ENCODE measurements at places on chromosomes 2 and 18.
A peak's percentile ranks its signal among the peaks of the same experiment; 100 is the strongest.

- no peak overlapping the region for H3K4me3 ChIP-seq
- no peaks in the 10 kb centered on the region for H3K36me3 ChIP-seq
- H3K27me3 ChIP-seq = no peaks in the 10 kb centered on the region
- peak overlapping the region; percentile 83 for H3K27ac ChIP-seq
Measured at GRCh38 chr2:101961338-101962191, 30.2 kb upstream of the IL1R2 start.

DNA sequence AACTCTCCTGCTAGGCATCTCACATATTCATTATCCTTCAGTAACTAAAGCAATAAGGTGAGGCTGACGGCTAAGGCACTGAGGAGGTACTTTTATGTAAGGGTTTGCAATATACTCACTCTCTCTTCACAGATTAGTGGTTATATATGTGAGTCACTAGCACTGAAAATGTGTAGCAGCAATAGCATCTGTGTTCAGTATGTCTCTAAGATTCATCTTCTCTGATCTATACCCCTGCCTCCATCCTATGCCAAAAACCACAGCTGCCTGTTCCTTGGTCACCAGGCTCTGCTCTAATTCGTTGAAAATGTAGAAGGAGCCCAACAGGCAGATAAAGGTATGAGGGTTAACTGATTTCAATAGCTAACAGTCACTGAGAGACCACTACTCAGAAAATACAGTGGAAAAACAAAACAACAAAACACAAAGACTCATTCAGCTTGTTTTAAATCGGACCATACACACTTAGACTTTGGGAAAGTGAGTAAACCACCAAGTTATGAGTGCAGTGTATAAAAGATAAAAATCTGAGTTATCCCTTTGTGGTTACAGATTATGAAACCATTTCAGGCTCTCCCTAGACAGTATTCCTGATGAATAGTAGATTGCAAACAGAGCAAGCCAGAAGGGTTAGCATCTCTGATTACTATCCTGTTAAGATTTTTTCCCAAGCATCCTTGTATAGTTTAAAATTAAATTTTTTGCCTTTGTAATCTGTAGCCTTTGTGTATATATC lies 75.3 kb upstream of the CYP26B1 start:
- H3K27me3 ChIP-seq = no peaks in the 10 kb centered on the region
- H3K36me3 ChIP-seq = no peaks in the 10 kb centered on the region
- H3K4me3 ChIP-seq = no peak overlapping the region
- no peak for DNase-seq
- no peak overlapping the region for H3K27ac ChIP-seq

DNA sequence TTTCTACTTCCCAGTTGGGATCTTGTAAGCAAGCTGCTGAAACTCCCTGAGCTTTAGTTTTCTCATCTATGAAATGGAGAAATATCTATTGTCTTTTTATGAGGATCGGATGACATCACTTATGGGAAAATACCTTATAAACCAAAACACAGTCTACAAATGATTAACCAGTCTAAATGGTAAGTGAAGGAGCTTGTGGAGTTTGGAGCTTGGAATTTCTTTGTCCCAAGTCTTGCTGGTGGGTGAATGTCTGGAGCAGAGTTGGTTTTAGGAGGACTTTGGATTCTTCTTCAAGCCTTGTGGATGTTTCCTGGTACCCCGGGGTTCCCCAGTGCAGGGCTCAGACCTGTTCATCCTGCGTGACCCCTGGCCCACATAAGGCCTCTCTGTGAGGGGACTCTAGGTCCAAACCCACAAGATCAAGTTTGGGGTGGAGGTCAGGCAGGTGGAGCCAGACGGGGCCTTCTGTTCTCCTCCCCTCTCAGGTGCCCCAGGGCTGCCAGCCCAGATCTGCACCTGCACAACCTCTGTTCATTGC lies 43.2 kb downstream of the FOSL2 start:
- H3K27ac ChIP-seq = no peak overlapping the region
- no peaks in the 10 kb centered on the region for H3K36me3 ChIP-seq
- no peak overlapping the region for H3K4me3 ChIP-seq
- no peaks in the 10 kb centered on the region for H3K27me3 ChIP-seq
- DNase-seq = no peak
- H3K4me1 ChIP-seq = peaks cover 5% of the 10 kb centered on the region

DNA sequence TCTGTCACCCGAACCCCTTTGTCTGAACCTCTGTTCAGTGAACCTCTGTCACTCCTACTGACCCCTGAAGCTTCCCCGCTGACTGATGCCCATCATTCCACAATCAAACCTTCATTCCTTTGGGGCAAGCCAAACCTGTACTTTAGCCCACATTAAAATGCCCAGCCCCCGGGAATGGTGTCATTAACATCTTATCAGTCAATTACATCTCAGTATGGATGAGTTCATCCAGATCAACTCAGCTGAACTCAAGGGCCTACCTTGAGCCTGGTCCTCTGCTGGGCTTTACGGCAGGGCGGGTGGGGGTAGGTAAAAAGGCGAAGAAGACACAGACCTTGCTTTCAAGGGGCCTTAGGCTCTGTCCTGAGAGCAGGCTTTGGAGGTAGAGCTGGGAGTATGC lies 154.4 kb upstream of the SMAD2 start:
- no peaks in the 10 kb centered on the region for H3K36me3 ChIP-seq
- no peak for DNase-seq
- no peak overlapping the region for H3K4me3 ChIP-seq
- no peaks in the 10 kb centered on the region for H3K27me3 ChIP-seq
- no peaks in the 10 kb centered on the region for H3K4me1 ChIP-seq

- H3K27ac ChIP-seq = peak overlapping the region; percentile 6
- H3K4me1 ChIP-seq = peaks cover 54% of the 10 kb centered on the region
- H3K4me3 ChIP-seq = no peak overlapping the region
- no peaks in the 10 kb centered on the region for H3K27me3 ChIP-seq
Measured at GRCh38 chr2:159736048-159736447, 23.7 kb downstream of the MARCHF7 start.

DNA sequence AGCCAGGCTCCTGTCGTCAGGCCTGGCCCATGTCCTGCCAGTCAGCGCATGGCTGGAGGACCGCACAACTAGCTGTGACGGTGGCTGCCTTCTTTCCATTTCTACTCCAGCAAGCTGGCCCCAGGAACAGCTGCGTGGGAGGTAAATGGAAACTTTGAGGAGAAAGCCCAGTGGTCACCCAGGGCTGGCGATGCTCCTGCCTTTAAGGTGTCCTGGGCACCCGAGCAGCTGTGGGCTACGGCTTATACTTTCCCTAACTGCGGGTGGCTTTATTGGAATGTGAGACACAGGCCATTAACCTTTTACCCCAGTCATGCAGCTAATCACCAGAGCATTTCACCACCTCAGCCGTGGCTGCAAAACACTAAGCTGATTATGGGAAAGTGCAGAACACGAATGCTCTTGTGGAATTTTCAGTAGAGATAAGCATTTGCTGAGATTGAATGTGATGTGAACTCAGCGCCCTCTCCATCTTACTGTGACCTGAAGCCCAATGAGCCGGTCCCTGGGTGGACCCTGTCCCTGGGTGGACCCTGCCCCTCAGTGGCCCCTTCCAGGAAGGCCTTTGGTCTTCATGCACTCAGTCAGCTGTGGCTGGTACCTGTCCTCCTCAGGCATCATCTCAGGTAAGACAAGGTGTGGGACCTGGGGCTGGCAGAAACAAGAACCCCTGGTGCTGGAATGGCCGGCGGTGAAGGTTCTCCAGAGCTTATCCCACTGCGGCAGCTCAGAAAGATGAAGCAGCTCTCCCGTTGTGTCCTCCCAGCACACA lies 275.4 kb upstream of the HS6ST1 start:
- no peak overlapping the region for H3K4me3 ChIP-seq
- no peaks in the 10 kb centered on the region for H3K36me3 ChIP-seq
- H3K27ac ChIP-seq = peak overlapping the region; percentile 56
- peaks cover 38% of the 10 kb centered on the region for H3K4me1 ChIP-seq
- no peak for DNase-seq

DNA sequence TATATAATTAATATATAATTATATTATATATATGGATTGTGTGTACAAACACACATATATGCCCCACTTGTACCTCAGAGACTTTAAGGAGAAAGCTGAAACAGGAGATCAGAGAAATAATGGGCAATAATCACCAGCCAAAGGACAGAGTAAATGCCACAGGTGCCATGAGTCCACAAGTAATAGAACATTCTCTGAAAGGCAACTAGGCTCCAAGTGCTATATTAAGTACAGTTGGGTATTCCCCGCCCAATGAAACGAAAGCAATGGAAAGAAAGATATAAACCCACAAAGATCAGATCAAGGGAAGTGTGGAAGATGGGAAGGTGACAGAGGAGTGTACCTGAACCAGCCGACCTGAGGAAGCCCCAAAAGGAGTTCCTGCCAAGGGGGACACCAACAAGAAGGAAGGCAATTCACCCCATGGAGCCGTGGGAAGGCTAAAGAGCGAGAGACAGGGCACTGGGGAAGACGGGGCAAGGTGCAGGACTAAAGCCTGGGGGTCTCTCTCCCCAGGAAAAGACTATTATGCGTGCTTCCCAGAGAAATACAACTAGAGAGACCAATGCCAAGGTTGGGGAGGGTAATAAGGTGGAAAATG lies 19.0 kb downstream of the DYM start:
- H3K27ac ChIP-seq = no peak overlapping the region
- H3K4me3 ChIP-seq = no peak overlapping the region
- H3K27me3 ChIP-seq = no peaks in the 10 kb centered on the region
- no peak for DNase-seq

- H3K36me3 ChIP-seq = no peaks in the 10 kb centered on the region
- H3K27ac ChIP-seq = no peak overlapping the region
- H3K4me3 ChIP-seq = no peak overlapping the region
- H3K4me1 ChIP-seq = no peaks in the 10 kb centered on the region
Measured at GRCh38 chr2:229096409-229097066, 174.5 kb downstream of the PID1 start.

GRCh38 chr2:122183890-122184289 lies 428.4 kb downstream of the TSN start:
- peaks cover 6% of the 10 kb centered on the region for H3K27me3 ChIP-seq
- no peak overlapping the region for H3K27ac ChIP-seq

DNA sequence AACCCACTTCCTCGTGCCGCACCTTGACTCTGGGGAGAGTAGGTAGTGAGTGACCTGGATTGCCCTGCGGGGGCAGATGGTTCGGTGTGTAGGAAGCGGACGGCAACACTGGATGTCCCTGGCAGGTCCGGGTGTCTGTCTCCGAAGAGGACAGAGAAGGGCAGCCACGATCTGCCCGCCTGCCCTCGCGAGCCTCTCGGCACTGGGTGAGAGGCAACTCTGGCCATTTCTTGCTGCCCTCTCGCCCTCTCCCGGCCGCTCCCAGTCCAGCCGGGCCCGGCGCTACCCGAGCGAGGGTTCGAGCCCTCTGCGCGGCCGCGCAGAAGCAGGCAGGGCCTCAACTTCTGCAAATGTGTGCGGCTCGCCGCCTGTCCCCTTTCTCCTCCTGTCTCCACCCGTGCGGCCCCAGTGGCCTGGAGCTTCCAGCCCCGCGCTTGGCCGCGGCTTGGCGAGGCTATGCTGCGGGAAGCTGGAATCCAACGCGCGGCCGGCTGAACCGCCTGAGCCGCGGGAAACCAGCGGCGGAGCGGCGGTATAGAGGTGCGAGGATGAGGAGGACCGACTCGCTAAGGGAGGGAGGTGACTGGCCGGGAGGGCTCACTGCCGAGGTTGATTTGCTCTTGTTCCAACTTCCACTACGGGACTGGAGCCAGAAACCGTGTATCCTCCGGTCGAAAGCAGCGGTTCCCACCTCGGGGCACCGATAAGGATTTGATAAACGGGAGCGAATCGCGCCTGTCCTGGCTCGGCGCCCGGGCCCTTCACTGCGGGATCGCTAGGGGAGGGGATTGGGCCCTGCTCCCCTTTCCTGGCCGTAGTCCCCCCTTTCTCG lies 1.5 kb downstream of the EPAS1 start:
- peak overlapping the region; percentile 99 for H3K27ac ChIP-seq
- H3K4me1 ChIP-seq = peaks cover 84% of the 10 kb centered on the region
- DNase-seq = peak; percentile 73
- H3K4me3 ChIP-seq = peak overlapping the region; percentile 94
- peaks cover 7% of the 10 kb centered on the region for H3K36me3 ChIP-seq

GRCh38 chr2:165239856-165240515 lies 772 bp downstream of the SCN2A start:
- no peak for DNase-seq
- no peak overlapping the region for H3K4me3 ChIP-seq
- peaks cover 5% of the 10 kb centered on the region for H3K27me3 ChIP-seq
- no peak overlapping the region for H3K27ac ChIP-seq
- H3K36me3 ChIP-seq = no peaks in the 10 kb centered on the region

GRCh38 chr2:174615871-174616436 lies 18.4 kb upstream of the WIPF1 start:
- peaks cover 42% of the 10 kb centered on the region for H3K4me1 ChIP-seq
- no peaks in the 10 kb centered on the region for H3K36me3 ChIP-seq
- peak overlapping the region; percentile 50 for H3K27ac ChIP-seq
- H3K4me3 ChIP-seq = no peak overlapping the region

DNA sequence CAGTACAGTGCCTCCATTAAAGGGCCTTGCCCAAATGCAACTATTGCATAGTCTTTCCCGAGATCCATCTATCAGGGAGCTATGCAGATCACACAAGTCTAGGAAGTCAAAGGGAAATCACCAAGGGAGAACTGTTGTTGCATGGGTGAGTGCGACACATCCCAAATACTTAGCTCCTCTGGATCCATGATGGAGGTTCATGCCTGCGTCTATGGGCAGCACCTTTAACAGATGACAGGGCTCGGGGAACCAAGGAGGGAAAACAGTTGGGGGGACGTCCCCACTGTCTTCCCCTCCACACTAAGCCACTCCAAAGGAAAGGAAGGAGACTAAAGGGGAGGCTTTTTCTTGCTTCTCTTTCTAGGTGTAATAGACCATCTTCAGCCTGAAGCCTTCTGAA lies 552.8 kb upstream of the PKDCC start:
- no peak for DNase-seq
- no peak overlapping the region for H3K27ac ChIP-seq
- H3K4me3 ChIP-seq = no peak overlapping the region

DNA sequence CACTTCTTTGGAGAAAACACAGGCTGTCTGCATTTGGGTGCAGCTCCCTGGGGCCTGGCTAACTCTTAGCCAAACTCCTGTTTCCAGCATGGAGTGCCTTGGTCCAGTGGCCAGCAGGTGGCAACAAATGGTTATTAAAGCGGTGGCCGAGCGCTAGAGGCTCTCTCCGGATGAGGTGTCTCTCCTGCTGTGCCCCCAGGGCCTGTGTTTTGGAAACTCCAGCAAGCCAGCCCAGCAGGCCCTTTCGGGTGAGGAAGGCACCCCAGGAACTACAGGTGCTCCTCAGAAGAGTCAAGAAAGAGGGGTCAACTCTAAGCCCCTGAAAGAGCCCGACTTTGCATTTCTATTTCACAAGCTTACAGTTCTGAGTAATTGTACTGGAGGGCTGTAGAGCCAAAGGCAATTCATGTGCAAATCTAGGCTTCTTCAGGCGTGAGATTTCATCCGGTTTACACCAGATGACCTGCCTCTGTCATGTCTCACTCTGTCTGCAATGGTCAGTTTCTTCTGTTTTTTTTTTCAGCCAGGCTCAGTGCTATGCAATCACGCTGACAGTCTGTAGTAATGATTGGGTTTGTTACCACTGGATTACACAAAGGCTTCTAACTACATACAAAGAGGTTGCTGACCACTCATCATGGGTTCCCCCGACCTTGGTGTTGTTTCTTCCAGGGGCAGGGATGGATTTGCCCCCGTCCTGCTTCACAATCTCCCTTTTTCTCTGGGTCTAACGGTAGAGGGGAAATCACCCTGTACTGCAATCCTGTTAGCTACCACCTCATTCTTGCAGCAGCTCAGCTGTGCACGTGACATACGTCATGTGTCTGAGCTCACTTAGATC lies 7.6 kb upstream of the CHRNA1 start:
- peaks cover 13% of the 10 kb centered on the region for H3K4me1 ChIP-seq
- DNase-seq = peak; percentile 77
- no peaks in the 10 kb centered on the region for H3K36me3 ChIP-seq
- H3K27me3 ChIP-seq = no peaks in the 10 kb centered on the region
- peak overlapping the region; percentile 37 for H3K4me3 ChIP-seq
